ENCODE measurements at places on chromosomes 1 and 21. TPM values are rescaled to one million over a fixed set of nuclear protein-coding genes. Genes with fewer than 3 reads are reported as not detected.

DNA sequence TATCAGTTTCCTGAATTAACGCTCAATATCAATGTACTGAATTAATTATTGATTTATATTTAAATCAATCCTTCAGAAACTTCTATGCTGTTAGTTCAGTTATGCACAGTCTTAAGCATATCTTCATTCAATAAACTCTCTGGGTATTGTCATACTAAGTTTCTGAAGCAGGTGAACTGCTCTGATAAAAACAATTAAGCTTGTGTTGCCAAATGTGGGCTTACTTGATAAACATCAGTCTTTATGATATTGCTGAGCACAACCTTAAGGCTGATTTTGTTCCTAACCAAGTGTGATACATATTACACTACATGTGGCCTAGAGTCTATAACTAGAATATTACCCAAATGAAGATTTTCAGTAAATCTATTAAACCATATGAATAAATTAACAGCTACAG is 67.6 kb downstream of the DPYD start:
- DNase-seq: no peak

- no peak for DNase-seq
These were observed 16.2 kb upstream of the MARK1 start for GRCh38 chr1:220511785-220512184.

GRCh38 chr1:190452272-190452848 is 25.3 kb downstream of the BRINP3 start:
- no peak for DNase-seq

DNA sequence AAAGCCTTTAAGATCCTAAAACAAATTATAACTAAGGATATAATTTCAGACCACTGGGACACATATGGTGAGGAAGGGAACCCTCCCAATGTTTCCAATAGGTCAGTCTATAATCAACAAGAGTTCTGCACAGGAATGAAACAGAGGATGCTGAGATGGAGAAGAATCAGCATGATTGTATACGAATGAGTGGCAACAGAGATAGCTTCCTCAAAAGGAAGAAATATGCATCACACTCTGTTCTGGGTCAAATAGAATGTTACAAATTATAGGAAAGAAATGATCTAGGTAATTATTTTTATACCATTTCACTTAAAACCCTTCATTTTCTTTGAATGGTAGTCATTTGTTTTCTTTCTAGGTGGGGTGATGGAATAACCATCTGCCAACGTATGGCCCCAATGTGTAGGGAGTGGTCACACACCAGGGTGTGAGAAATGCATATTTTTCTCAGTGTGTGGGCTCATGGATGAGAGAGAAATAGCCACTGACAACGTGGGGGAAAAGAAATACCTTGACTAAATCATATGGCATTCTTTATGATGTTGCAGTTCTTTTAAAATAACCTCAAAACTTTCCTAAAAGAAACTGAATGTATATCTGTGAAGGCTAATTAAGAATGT is 104.6 kb upstream of the IVNS1ABP start:
- DNase-seq: no peak

- no peak for DNase-seq
These were observed 4.6 kb downstream of the RCC1 start for GRCh38 chr1:28510273-28510969.

TEDDM1 gene
- total RNA-seq: not detected

DUSP10 gene
- 25.4 TPM for total RNA-seq

AMY2A gene
- not detected for total RNA-seq

Measured in CD8-positive, alpha-beta memory T cell (primary cell).